ENCODE measurements at places on chromosomes 1 and 21.

- no peak for DNase-seq
Measured at GRCh38 chr1:70961374-70961975, 86.1 kb downstream of the PTGER3 start.

- no peak for DNase-seq
Measured at GRCh38 chr1:26177182-26177684, at the start of gene CNKSR1. Gene CNKSR1 (plus strand): TSS chr1:26177491. CDS start chr1:26177548, 57 bp downstream.

DNA sequence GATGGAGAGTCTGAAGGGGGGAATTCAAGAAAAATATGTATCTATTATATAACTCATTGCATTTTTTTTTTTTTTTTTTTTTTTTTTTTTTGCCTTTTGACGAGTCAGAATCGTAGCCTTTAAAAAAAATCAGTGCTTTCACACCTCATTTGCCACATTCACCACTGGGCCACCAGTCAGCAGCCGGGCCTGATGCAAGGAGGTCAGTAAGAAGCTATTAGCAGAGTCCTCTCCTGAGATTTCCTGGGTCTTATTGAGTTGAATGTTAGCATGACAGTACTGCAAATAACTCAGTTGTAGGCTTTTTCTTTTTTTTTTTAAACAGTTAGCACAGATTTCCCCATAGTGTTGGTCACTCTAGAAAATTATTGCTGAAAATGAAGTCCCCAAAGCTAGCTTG lies 139.8 kb downstream of the SPATA17 start:
- no peak for DNase-seq

DNA sequence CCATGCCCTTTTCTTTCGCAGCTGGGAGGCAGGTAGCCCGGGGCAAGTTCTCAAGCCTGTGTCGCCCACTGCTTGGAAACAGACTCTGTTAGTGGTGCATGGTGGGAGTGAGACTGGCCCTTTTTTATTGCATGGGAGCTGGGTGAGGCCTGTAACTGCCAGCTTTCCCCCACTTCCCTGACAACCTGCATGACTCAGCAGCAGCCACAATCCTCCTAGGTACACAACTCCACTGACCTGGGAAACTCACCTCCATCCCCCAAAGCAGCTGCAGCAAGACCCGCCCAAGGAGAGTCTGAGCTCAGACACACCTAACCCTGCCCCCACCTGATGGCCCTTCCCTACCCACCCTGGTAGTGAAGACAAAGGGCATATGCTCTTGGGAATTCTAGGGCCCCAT lies 25.8 kb downstream of the PIGP start:
- DNase-seq: no peak

DNA sequence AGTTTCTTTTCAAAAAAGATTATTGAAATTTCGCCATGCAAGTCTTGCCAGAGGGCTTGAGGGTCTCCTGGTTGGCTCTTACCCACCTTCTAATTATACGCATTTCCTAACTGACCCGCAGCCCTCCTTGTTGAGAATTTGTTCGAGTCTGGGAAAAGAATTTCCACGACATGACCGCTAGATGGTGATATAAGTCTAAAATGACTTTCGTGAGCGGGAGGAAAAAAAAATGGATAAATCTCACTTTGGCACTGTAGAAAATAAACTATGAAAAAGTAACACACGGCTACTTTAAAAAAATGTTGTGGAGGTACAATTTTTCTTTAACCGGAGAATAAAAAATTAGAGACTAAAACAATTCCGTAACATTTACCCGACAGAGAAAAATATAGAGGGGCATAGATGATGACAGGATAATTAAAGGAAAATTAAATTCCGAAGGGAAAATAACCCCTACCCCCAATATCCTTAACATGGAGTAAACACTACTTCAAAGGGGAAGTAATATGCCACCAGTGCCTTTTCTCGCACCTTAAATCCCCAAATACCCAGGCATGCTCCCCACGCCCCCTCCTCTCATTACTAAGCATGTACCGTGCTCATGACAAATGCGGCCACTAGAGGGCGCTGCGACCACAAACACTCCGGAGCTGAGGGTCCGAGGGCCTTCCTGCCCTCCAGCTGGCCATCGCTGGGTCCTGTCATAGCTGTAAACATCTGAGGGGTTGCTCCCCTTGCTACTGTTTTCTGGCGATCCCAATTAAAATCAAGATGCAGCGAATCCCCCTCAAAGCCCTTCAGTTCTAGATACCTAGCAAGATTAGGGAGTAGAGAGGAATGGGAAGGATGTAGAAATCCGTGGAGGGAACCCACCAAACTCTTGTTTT lies 266.9 kb downstream of the ASTN1 start:
- DNase-seq: peak; percentile 63

DNA sequence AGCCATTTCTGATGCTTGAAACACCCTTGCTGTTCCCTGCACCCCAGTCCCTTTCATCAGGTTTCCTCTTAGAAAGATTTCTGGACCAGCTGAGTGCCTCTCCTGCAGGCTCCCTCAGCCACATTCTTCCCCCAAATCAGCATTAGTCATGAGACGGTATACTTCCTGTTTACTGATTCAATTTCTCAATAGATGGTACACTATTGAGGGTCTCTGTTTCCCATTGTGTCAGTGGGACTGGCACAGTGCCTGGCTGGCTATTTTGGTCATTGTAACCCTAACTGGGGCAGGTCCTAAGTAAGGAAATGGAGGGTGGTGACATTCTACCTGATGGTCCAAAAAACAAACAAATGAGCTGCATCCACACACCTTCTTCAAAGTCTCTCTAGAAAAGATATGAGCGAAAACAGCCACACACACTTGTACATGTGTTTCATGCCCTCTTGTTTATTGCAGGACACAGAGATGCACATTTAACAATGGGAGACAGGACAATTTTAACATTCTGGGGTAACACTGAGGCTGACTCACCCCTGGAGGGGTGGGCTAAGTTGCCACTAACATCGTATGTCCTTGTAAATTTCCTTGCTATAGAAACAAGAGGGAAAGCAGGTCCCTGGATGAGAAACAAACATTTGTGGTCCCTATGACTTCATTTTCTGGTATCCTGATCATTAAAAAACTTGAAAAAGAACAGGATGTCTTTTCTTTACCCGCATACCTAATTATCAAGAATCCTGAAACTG lies 77.5 kb downstream of the RRAGC start:
- DNase-seq: no peak

GRCh38 chr1:58809325-58810010 lies 25.6 kb upstream of the JUN start:
- peak; percentile 90 for DNase-seq

GRCh38 chr1:223423641-223424233 lies 30.5 kb downstream of the CCDC185 start:
- peak; percentile 13 for DNase-seq

- DNase-seq: no peak
Measured at GRCh38 chr21:14690886-14691285, 144.8 kb upstream of the SAMSN1 start.

- no peak for DNase-seq
Measured at GRCh38 chr1:240711020-240711419, 99.1 kb upstream of the GREM2 start.

GRCh38 chr1:145771056-145771455 lies 51.8 kb downstream of the CD160 start:
- no peak for DNase-seq

DNA sequence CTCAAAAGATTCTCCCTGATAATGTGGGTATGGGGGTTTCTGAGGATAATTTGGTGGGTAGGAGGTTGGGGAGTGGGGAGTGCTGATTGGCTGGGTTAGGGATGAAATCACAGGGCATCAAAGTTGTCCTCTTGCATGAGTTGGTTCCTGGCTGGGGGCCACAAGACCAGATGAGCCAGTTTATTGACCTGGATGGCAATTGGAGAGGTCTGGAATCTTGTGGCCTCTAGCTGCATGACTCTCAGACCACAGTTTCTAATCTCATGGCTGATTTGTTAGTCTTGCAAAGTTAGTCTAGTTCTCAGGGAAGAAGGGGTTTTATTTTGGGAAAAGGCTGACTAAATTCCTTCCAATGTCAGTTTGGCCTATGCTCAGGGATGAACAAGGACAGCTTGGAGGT lies 3.3 kb upstream of the GBP1 start:
- DNase-seq: peak; percentile 61

DNA sequence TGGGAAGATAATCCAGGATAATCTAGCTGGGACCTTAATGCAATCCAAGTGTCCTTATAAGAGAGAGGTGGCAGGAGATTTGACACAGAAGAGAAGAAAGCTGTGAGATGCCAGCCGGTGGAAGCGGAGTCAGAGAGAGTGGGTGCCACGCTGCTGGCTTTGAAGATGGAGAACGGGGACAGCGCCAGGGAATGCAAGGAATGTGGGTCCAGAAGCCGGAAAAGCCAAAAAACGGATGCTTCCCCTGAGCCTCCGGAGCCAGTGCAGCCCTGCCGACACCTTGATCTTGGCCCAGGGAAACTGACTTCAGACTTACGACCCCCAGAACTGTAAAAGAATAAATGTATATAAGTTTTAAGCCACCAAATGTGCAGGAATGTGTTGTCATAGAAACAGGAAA lies 152.6 kb downstream of the ZNF281 start:
- DNase-seq: no peak

GRCh38 chr21:36059823-36060158 lies 535 bp downstream of the SETD4 start:
- no peak for DNase-seq

Measured in fibroblast of skin of right quadriceps (primary cell).